ENCODE measurements at places on chromosomes 2 and 18.

GRCh38 chr18:49041435-49042245, 90.9 kb upstream of the SMAD7 start:
- no peak for DNase-seq

- no peak for DNase-seq
Observed at GRCh38 chr2:149278161-149278871, 52.1 kb upstream of the LYPD6 start.

- no peak for DNase-seq
Observed at GRCh38 chr2:151904807-151905206, 76.6 kb upstream of the ARL5A start.

DNA sequence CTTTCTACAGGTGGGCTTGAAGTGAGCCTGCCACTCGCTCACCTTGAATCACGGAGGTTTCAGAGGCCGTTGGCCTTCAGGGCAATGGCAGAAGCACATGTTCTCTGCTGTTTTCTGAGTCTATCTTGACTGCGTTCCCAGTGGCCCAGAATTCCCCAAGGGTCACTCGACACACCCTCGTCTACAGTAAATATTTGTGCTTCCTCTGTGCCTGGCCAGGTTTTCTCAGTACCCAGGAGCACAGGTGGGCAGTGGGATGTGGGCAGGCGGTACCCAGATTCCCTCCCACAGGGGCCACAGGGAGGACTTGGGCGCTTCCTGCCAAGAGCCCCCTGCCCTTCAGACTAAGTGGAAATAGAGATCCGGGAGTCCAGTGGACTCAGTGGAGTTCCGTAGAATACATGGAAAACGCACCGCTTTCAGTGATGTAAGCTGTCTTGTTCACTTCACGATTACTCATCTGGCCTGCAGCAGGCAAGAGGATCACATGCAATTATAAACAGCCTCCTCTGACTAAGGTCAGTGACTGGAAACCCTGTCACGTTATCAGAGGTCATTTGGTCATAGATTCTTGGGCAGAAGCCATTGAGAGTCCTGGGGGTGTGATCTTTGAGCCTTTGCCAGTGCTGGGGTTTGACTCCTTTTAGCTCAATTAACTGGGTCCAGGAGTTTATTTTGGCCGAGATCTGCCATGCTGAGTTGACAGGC, 179.8 kb downstream of the NEDD4L start:
- no peak for DNase-seq

DNA sequence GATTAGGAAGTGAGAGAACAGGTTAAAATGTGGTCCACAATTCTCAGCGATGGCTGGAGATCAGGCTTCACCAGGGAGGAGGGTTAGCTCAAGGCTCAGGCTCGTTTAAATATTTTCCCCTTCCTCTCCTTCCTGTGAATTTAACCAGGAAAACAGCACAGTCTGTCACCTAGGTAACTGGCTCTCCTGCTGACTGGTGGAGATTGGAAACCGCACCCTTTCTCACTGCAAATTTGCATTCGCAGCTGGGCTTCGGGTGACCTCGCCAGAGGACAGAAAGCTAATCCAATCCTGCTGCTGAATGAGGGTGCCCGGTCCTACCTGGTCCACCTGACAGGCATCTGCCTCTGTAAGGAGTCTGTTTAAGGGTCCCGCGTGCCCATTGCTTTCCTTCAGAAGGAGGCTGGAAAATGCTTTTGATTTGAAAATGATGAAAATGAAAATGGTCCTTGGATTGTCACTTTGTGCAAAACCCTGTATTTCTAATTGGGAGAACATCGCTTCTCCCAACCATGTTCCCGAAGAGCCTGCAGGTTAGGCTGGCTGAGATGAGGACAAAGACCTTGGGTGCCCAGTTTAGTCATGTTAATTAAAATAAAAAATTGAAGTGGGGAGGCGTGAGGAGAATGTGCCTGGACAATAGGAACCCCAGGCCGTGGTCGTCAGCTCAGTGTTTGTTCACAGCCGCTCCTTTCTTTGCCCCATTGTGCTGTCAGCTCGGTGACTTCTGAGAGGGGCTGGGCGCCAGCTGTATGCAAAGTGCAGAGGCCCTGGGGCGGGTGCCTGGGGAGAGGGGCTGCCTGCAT, 43.4 kb upstream of the MTCL1 start:
- peak; percentile 98 for DNase-seq

DNA sequence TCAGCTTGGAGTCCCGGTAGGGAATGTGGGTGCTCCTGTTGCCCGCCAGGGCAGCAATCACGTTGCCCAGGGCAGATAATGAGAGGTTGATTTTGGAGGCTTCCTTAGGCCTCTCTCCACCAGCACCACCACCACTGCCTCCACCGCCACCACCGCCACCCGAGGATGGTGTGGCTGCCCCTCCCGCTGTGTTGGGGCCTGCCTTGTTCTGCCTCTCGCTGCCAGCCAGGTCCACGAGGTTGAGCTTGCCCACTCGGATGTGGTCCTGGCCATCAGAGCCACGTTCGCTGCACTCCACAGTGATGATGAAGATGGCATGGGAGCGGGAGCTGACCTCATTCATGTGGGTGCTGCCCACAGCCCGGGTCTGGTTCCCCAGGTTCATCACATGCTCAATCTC, 1.3 kb downstream of the KIF3C start:
- no peak for DNase-seq

DNA sequence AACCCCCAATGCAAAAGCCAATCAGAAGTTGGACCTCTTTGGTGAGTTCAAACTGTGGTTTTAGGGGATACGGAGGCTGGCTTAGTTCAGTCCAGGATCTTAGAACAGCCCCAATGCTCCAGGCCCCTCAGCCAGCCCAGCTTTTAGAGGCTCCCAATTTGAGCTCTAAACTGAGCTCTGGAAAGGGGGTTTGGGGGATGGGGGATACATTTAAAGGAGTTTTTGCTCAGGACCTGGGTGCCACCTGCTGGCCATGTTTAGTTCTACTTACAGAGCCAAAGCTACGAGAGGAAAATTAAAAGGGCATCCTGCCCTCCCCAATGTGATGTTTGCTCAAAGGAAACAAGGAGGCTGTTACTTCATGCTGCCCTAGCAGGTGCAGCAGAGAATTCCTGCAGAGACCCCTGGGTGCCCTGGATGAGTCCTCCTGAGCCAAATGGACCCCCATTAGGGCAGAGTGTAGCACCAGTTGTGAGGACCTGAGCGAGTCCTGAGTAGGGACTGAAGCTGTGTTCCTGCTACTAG, 15.9 kb upstream of the TMEM214 start:
- peak; percentile 21 for DNase-seq

- DNase-seq = no peak
Observed at GRCh38 chr2:230907361-230908091, 17.5 kb downstream of the GPR55 start.

DNA sequence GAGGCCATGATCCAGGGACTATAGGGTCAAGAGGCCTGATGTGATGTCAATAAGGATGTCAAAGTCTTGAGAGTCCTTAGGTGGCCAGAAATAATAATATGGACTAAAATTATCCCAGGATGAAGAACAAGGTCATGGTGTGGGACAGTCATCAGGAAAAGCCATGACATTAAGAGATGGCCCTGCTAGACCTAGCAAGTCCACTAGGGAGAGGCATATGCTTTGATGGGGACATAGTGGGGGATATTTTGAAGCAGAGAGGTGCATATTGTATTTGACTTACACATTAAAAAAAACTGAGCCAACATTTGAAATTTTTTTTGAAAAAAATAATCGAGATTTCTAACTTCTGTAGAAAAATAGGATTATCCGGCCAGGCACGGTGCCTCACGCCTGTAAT, 53.3 kb upstream of the CXCR4 start:
- no peak for DNase-seq

- no peak for DNase-seq
Observed at GRCh38 chr2:175055993-175056392, 50.8 kb upstream of the CHN1 start.

DNA sequence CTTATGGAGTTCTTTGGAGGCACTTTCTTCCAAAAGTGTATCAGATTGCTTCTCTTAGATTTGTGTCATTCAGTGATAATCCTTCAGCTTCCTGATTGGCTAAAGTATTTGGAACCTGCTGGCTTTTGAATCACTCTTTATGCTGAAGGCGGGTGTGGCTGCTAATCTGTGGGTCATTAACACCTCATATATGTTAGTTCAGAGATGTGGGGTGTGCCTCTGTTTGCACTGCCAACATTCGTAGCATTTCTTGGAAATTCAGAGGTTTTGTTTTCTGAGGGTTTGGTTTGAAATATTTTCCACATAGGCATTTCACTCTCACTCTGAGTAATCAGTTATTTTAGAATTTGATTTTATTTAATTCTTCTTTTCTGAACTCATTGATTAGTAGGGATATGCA, 1604.4 kb upstream of the ACVR2A start:
- DNase-seq = no peak

GRCh38 chr18:79366177-79367094, 29.3 kb upstream of the NFATC1 start:
- DNase-seq = no peak

GRCh38 chr18:6009756-6010155, 114.4 kb upstream of the TMEM200C start:
- no peak for DNase-seq

- no peak for DNase-seq
Observed at GRCh38 chr2:217204358-217204757, 344.5 kb upstream of the TNP1 start.

- no peak for DNase-seq
Observed at GRCh38 chr2:19654310-19655090, 247.3 kb downstream of the TTC32 start.

- no peak for DNase-seq
Observed at GRCh38 chr2:231199219-231199618, 788 bp downstream of the ARMC9 start.

DNA sequence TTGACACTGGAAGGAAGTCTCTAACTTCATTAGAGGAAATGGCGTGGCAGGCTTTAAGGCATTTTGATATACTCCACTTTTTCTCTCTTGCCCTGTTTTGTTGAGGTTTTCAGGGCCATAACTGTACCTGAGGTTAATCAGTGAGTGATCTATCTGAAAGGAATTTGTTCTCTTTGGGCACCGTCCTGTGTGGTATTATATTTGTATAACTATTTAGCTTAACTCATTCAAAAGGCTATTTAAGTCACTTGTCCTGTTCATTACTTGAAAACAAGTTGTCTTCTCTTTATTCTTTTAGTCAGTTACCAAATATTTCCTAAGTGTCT, 180.4 kb downstream of the NEDD4L start:
- DNase-seq = no peak

- DNase-seq = no peak
Observed at GRCh38 chr2:205696331-205696926, 14.1 kb downstream of the NRP2 start.

DNA sequence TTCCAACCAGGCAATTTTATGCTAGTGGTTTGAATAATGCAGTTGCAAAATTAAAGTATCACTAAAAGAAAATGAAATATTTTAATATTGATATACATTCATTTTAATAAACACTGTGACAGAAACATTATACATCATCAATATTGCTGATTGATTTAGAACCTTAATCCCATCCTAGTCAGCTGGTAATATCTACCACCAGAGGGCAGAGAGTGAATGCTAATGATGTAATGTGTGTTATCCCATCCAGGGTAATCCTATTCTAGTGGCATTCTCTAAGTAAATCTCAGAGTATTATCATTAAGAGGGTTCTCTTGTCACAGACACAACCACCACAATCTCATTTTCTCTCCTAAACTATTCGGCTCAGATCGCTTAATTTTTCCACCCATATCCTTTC, 477.4 kb downstream of the CPS1 start:
- DNase-seq = no peak

- no peak for DNase-seq
Observed at GRCh38 chr18:54774981-54775665, 53.2 kb upstream of the RAB27B start.

- DNase-seq = no peak
Observed at GRCh38 chr18:6004119-6004518, 108.8 kb upstream of the TMEM200C start.

DNA sequence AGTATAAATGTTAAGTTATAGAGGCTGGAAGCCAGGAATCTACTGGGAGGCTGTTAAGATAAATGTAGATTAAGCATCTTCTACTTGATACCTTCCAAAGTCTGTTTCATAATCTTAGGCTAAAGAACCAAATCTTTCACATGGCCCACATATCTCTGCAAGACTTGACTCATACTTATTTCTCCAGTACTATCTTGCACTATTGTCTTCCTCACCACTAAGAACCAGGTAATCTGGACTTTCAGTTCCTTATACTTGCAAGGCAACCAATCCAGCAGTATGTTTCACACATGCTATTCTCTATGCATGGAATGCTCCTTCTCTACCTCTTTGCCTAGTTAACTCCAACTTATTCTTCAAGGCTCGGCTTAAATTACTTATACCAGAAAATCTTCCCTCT, 62.2 kb downstream of the RBMS1 start:
- DNase-seq = no peak

DNA sequence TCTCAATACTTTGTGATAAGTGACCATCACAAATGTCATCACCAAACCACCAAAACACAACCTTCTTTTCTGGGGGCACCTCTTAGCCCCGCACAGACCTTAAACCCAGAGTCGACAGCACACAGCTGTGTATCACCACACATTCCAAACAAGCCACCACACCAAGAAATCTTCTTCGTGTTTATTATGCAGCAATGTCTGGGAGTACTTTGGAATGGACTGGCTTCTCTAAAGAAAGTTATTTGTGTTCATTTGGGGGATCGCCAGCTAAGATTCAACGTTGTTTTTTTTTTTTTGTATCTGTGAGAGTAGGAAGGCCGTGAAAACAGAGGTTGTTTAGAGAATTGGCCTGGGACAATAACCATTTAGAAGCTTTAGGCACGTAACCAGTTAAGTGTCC, 1.1 kb upstream of the MTA3 start:
- no peak for DNase-seq
